ENCODE measurements at places on chromosomes 12 and 14.

GRCh38 chr12:19183121-19183838 is 53.7 kb downstream of the PLEKHA5 start:
- no peak for DNase-seq

GRCh38 chr14:51990488-51990887 is 1.1 kb downstream of the RTRAF start:
- DNase-seq = no peak

- no peak for DNase-seq
Observed at GRCh38 chr12:29241821-29242591, 92.9 kb downstream of the FAR2 start.

DNA sequence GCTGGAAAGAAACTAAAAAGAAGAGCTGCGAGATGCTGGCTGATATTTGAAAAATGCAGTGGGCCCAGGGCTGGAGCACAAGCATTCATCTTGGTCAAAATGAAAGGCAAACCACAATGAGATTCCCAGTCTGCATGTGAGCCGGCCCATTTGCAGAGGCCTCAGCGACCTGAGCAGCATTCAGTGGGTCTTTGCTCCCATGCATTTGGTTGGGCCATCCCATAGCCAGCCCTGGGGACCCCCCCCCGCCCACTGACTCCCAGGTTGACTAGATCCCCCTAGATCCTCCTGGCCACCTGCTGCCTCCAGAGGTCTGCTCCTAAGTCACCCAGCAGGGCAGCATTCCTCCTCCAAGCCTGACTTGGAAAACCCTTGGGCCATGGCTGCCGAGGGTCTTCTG is 59.8 kb downstream of the PRMT8 start:
- DNase-seq = no peak

GRCh38 chr14:75312341-75312740 is 33.7 kb downstream of the FOS start:
- DNase-seq = no peak

DNA sequence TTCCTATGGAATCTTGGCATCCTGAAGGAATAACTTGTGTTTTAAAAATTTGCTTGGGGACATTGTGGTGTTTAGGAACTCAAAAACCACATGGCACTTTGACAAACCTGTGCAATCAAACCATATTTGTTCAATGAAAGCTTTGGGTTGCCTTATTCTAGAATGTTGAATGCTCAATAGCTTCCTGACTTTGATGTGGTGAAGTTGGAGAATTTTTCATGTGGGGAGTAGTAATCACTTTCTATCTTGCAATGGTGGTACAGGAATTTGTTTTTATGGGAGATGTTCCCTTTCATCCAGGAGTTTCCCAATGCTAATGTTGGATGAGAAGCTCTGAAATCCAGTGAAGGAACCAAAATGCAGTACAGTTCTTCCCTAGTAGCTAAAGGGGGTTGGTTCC is 42.2 kb upstream of the LDHB start:
- no peak for DNase-seq

GRCh38 chr12:79059557-79059956 is 195.0 kb downstream of the SYT1 start:
- DNase-seq = no peak

GRCh38 chr12:66144791-66145754 is 14.5 kb upstream of the LLPH start:
- no peak for DNase-seq

GRCh38 chr12:120480211-120480610 is 10.7 kb upstream of the SRSF9 start:
- DNase-seq = no peak

DNA sequence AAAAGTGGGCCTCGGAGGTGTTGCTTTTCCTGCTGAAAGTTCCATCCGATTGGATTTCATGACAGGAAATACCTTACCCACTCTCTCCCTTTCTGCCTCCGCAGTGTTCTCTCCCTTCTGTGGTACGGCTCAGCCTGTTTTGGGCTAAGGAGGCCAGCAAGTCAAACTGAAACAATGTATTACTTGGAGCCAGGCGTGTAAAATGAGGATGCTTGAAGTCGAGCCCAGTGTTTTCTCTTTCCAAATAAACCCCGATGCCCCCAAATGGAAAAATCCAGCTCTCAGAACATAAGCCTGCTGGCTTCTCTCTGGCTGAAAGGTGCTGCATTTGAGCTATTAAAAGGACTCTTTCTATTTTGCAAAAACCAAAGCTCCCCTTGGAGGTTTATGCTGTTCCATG is 124.7 kb downstream of the ZNF664 start:
- DNase-seq = no peak

GRCh38 chr14:23121361-23121771 is 2.3 kb upstream of the CEBPE start:
- DNase-seq = no peak

- no peak for DNase-seq
Observed at GRCh38 chr12:63093084-63093483, 57.9 kb downstream of the AVPR1A start.

DNA sequence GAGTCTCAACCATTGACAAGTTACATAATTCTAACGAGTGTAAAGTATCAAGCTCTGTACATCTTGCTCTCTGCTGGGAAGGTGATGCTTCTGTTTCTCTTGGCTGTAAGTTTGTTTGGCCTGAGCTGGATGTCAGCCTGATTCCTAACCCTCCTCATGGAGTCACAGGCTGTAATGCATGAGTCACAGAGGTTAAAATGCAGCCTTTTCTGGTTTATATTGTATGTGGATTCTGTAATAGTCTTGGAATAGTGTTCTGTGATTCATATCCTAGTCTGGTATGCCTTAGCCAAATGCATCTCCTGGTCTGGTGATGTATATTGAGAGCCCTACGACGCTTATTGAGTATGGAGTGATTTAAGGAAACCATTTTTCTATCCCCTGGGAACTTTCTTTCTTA is 104.5 kb upstream of the FRMD6 start:
- no peak for DNase-seq

DNA sequence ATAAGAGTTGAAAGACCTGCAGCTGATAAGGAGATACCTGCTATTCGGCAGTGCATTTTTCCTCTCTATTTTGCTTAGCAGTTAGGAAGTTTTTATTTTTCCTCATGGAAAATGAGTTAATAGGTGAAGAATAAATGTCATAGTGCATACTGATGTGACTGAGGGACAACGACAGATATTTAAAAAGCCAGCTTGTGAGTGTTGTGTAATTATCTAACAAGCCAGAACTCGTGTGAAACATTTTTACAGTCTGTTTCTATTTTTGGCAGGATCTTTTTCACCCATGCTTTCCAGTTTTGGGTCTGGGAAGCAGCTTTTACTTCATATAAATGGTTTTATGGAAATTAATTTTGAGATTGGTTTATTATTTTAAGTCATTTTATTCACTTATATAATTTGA is 2.9 kb downstream of the FBXO34 start:
- no peak for DNase-seq

DNA sequence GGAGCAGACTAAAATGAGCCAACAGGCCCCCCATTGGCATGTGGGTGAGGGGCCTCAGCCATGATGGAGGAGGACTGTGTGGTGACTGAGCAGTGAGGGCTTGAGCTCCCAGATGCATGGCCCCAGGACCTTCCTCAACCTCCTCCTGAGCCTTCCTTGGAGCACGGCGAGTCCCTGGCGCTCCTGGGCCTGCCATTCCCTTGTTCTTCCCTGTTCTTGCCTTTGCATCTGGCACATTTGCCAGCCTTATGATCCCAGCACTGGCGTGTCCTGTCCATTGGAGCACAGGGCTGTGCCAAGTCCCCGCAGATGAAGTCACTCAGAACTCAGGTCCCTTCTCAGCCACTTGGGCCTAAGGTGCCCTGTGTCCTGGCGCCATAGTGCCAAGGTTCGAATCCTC is 40.3 kb upstream of the MEG3 start:
- no peak for DNase-seq

DNA sequence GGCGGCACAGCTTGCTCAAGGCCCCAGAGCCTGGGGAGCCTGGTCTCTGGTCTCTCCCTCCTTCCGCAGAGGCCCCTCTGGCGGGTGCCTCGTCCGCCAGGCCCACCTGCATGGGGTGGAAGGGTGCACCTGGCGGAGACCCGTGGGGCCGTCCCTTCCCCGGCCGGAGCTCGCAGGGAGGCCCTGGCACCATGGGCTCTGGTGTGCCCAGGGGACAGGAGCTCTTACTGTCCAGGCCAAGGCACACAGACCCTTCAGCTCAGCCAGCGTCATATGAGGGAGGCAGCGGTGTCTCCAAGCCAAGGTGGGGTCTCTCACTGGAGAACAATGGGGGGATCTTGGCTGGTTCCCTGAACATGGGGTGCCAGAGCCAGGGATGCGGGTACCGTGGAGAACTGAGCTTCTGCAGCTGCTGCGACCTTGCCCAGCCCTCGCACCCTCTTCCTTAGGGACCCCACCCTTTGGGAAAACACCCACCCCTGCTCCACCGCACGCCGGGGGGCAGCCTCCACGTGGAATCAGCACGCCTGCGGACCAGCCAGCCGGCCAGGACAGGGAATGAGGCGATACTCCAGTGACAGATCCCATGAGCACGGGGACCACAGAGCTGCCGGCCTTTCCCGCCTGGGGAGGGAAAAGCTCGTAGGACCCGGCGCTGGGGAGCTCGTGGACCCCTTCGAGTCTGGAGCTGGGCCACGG is 25.7 kb upstream of the GALNT9 start:
- DNase-seq = peak; percentile 10

GRCh38 chr14:102027951-102028350 is 58.9 kb downstream of the HSP90AA1 start:
- no peak for DNase-seq

DNA sequence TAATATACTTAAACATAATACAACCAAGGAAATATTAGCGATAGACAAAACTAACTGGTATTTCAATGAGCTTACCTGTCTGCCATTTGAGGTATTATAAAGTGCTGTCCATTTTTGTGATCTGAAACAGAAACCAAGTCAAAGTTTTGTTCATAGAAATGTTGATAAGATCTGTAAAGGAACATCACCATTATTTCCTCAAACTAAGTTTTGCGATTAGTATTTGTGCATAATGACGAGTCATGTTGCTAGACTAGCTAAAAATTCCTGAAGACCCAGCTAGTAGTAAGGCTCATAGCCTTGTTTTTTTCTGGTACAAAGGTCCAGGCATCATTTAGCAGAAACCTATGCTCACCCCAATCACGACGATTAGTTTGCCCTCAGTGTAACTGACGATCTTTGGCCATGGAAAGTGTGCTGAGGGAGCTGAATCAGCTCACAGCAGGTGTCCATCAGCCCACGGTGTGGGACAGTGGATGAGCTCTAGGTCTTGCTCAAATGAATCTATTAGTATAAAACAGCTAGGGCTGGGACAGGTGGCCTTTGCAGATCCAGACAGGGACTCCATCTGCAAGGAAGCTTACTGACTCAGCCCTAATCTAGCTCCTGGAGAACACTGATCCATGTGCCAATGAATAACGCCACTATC is 28.7 kb downstream of the GIT2 start:
- DNase-seq = no peak
